ENCODE measurements at places on chromosomes 11 and 22. TPM values are rescaled to one million over a fixed set of nuclear protein-coding genes. Genes with fewer than 3 reads are reported as not detected.

DNA sequence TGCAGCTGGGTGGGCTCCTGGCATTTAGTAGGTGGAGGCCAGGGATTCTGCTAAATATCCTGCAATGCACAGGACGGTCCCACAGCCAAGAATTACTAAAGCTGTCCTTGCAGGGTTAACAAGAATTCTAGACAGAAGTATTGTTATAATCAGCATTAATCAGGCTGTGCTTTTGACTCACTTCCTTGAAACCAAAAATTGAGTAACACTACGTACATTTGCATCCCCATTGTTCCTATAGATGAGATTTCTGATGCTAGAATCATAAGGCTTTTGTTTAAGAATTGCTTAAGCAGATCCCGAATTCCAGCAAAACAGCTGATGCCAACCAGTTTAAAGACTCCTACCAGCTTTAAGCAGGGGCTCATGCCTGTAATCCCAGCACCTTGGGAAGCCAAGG lies 11.4 kb downstream of the SLC6A5 start:
- H3K36me3 ChIP-seq: no peaks in the 10 kb centered on the region
- peaks cover 48% of the 10 kb centered on the region for H3K27me3 ChIP-seq
- H3K4me1 ChIP-seq: peaks cover 8% of the 10 kb centered on the region

- H3K36me3 ChIP-seq: peaks cover 45% of the 10 kb centered on the region
- no peak for DNase-seq
- no peak overlapping the region for H3K4me3 ChIP-seq
- H3K27me3 ChIP-seq: no peaks in the 10 kb centered on the region
- H3K4me1 ChIP-seq: peaks cover 33% of the 10 kb centered on the region
These were observed 7.8 kb downstream of the PRR14L start for GRCh38 chr22:31742115-31742514.

DNA sequence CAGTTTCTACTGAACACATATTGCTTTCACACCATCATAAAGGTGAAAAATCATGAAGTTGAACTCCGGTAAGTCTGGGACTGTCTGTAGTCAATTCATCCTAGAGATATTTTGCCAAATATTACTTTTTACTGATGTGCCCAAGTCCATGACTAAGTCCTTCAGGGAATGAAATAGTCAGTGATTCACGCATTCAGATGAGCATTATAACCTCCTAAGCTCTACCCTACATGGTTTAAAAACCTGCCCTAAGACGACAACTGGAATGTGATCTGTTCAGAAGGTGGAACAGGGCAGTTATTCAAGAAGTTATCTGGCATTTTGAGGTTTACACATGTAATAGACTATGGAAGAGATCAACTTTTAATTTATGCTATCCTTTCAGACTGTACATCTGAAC lies 125.6 kb downstream of the TRPC6 start:
- H3K27me3 ChIP-seq: no peaks in the 10 kb centered on the region
- no peak for DNase-seq
- H3K4me1 ChIP-seq: no peaks in the 10 kb centered on the region
- H3K27ac ChIP-seq: no peak overlapping the region

DNA sequence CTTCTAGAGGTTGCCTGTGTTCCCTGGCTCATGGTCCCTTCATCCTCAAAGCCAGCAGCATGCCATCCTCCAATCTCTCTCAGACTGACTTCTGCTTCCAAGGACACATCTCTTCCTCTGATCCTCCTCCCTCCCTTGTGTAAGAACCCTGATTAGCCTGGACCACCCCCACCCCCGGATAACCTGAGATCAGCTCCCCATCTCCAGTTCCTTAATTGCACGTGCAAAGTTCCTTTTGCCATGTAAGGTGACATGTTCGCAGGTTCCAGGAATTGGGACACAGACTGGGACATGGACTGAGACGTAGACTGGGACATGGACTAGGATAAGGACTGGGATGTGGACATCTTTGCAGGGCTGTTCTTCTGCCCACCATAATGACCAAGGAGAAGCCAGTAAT lies 925.3 kb downstream of the TBC1D22A start:
- no peaks in the 10 kb centered on the region for H3K27me3 ChIP-seq
- no peaks in the 10 kb centered on the region for H3K36me3 ChIP-seq
- H3K27ac ChIP-seq: no peak overlapping the region

GRCh38 chr22:32817137-32817730 lies 15.7 kb downstream of the TIMP3 start:
- H3K27me3 ChIP-seq: peaks cover 2% of the 10 kb centered on the region
- no peaks in the 10 kb centered on the region for H3K4me1 ChIP-seq
- H3K4me3 ChIP-seq: no peak overlapping the region
- no peak for DNase-seq
- no peaks in the 10 kb centered on the region for H3K36me3 ChIP-seq
- H3K27ac ChIP-seq: no peak overlapping the region

DNA sequence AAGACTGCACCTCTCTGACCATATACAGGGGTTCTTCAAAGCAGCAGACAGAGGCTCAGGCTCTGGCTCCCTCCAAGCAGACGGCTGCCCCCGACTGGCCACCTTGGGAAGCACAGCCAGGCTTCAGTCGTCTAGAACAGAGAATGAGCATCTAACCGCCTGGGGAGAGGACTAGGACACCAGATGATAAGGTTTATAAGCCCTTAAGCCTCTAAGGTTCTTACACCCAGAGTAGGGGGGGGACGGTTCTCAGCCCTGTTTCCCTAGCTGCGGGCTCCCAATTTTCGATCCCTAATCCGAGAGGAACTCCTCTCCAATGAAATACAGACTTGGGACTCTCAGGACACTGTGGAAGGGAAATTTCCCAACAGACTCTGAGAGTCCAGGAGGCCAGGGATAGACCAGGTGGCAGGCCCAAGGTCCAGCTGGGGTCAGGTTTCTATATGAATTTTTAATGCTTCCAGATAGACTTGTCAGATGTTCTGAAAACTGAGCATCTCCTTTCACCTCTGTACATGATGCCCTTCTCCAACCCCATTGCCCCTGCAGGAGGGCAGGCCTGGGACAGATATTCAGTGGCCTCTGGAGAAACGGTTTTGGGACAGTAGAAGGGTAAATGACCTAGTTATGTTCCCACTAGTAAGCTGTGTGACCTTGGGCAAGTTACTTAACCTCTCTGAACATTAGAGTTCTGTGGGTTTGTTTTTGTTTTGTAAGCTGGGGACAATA lies 20.2 kb downstream of the RTN4RL2 start:
- peak; percentile 87 for DNase-seq
- H3K36me3 ChIP-seq: peaks cover 10% of the 10 kb centered on the region
- no peak overlapping the region for H3K27ac ChIP-seq
- peaks cover 39% of the 10 kb centered on the region for H3K27me3 ChIP-seq
- peaks cover 27% of the 10 kb centered on the region for H3K4me1 ChIP-seq

GRCh38 chr11:34262531-34263081 lies 95.2 kb downstream of the ABTB2 start:
- H3K27me3 ChIP-seq: peaks cover 10% of the 10 kb centered on the region

- H3K36me3 ChIP-seq: no peaks in the 10 kb centered on the region
- no peaks in the 10 kb centered on the region for H3K4me1 ChIP-seq
- H3K27ac ChIP-seq: no peak overlapping the region
- DNase-seq: no peak
- H3K4me3 ChIP-seq: no peak overlapping the region
- H3K27me3 ChIP-seq: peaks cover 58% of the 10 kb centered on the region
These were observed 44.3 kb downstream of the ZNRF3 start for GRCh38 chr22:28927630-28928029.

- H3K4me1 ChIP-seq: no peaks in the 10 kb centered on the region
- no peak overlapping the region for H3K4me3 ChIP-seq
- peaks cover 7% of the 10 kb centered on the region for H3K27me3 ChIP-seq
- H3K36me3 ChIP-seq: no peaks in the 10 kb centered on the region
- DNase-seq: no peak
These were observed 32.6 kb upstream of the SLC6A5 start for GRCh38 chr11:20566591-20567434.

DNA sequence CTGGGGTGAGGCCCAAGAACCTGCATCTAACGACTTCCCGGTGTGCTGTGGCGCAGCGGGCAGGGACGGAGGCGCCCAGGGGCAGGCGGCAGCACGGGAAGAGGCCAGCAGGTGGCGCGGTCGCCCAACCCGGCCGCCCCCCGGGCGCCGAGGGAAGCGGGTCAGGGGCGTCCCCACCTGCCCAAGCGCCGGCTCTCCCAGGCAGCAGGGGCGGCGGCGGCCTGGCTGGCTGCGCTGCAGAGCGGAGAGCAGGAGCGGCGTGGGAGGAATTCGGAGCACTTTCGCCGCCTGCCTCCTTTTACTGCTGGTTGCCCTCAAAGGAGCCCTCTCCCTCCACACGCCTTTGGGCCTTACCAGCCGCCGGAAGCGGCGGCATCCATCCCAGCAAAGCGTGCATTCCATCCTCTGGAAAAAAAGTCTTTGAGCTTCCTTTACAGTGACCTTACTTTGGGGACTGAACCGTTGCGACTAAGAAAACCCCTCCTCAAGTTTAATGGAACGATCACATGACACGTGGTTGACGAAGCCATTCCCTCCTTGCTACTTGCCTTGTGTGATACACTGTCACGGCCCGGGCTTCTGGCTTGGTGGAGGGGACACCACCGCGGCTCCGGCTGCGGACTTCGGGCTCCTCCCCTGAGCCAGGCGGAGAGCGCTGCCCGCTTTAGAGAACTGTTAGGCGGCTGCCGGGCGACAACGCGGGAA lies 106.8 kb upstream of the CLMP start:
- H3K27me3 ChIP-seq: peaks cover 3% of the 10 kb centered on the region
- H3K4me1 ChIP-seq: peaks cover 41% of the 10 kb centered on the region
- H3K36me3 ChIP-seq: no peaks in the 10 kb centered on the region

GRCh38 chr11:76292583-76293188 lies 86.4 kb upstream of the WNT11 start:
- DNase-seq: no peak
- H3K36me3 ChIP-seq: no peaks in the 10 kb centered on the region
- H3K27me3 ChIP-seq: no peaks in the 10 kb centered on the region
- peaks cover 33% of the 10 kb centered on the region for H3K4me1 ChIP-seq
- peak overlapping the region; percentile 16 for H3K4me3 ChIP-seq

- H3K36me3 ChIP-seq: peaks cover 11% of the 10 kb centered on the region
- no peak overlapping the region for H3K4me3 ChIP-seq
- H3K27ac ChIP-seq: no peak overlapping the region
- no peak for DNase-seq
- no peaks in the 10 kb centered on the region for H3K4me1 ChIP-seq
These were observed 85.1 kb downstream of the CEP164 start for GRCh38 chr11:117412653-117413275.

DNA sequence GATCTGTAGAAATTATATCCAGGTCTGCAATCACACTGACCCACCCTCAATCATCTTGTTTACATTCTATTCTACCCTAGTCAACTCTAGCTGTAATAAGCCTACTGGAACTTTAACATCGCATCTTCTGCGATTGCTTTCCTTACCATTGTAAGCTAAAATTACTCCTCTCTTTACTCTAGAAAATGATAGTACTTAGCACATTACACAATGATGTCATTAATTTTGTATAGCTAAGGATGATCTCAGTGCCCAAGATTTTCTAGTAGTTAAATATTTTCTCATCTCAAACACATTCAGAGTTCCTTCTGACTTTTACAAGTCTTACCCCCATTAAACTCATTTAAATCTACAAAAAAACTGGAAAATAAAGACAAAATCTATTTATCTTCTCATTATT lies 39.6 kb upstream of the CTSC start:
- peaks cover 15% of the 10 kb centered on the region for H3K4me1 ChIP-seq
- no peaks in the 10 kb centered on the region for H3K27me3 ChIP-seq
- no peak for DNase-seq
- peaks cover 12% of the 10 kb centered on the region for H3K36me3 ChIP-seq
- no peak overlapping the region for H3K27ac ChIP-seq

DNA sequence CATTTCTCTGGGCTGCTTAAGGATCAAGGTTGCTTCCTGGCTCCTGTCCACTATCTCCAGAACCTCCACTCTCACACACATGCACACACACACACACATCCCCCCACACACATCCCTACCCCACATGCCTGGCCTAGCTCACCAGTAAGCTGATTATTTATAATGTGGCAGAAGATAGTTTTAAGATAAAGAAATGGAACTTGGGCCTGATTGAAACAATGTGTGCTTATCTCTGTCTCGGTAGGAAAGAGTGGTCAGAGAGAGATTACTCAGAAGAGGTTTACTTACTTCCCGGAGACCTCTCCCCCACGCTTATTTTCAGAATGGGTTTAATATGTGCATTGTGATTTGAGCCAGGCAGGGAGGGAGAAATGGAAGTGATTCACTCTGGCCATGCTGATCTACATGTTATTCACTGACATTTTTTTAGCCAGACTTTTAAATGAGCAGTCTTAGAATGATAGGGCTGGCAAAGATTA lies 422.4 kb downstream of the TENM4 start:
- H3K4me1 ChIP-seq: no peaks in the 10 kb centered on the region
- peaks cover 5% of the 10 kb centered on the region for H3K27me3 ChIP-seq
- H3K36me3 ChIP-seq: no peaks in the 10 kb centered on the region
- no peak overlapping the region for H3K27ac ChIP-seq

GRCh38 chr11:46239801-46240061 lies 37.7 kb upstream of the CREB3L1 start:
- H3K27ac ChIP-seq: no peak overlapping the region
- peaks cover 34% of the 10 kb centered on the region for H3K27me3 ChIP-seq
- no peak for DNase-seq

DNA sequence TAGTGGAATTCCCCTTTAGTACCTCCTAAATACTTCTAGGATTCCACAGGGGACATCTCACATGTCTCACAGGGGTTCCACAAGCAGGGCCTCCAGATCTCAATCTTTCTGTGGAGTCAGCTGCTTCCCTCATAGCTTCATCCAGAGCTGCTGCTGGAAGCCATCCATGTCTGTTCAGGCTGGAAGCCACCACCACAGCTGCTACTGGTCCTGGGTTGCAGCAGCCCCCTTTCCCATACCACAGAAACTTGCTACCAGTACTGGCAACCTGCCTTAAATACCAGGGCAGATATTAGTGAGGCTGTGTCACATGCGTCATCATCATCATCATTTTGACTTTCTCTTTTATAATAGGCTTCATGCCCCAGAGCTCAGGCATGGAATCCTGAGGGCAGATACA lies 242.7 kb upstream of the NCAM1 start:
- peaks cover 3% of the 10 kb centered on the region for H3K27me3 ChIP-seq
- H3K36me3 ChIP-seq: no peaks in the 10 kb centered on the region
- no peaks in the 10 kb centered on the region for H3K4me1 ChIP-seq
- no peak for DNase-seq
- no peak overlapping the region for H3K4me3 ChIP-seq
- H3K27ac ChIP-seq: no peak overlapping the region

DNA sequence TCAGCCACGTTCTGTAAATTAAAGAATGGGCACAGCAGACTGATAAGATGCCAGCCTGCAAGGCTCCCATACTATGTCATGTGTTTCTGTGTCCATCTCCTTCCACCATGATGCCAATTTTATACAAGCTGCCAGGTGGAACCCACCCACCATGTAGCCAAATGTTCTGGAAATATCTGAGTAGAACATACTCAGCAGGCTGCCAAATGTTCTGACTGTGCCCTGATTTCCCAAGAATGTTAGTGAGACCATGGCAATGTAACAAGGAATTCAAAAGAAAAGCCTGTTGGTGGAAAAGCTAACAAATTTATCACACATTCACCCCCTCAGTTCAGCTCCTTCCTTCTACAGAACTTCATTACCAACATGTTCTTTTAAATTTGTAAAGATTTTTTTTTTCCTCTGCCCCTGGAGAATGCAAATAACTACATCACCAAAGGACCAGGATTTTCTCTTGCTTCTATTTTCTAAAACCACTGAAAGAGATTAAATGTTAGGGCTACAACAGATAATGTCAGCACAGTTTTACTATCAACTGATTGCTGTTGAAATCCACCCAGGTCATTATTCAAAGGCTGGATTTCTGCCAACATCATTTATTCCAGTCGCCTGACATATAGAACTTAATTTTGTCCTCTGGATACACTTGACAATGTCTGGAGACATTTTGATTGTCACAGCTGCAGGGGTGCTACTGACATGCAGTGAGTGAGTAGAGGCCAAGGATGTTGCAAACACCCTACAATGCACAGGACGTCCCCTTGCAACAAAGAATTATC lies 3.1 kb downstream of the DMC1 start:
- peaks cover 20% of the 10 kb centered on the region for H3K4me1 ChIP-seq
- no peak for DNase-seq
- H3K36me3 ChIP-seq: peaks cover 5% of the 10 kb centered on the region

Gene E2F8
- total RNA-seq: 44.4 TPM

Gene ENTHD1
- total RNA-seq: not detected

Gene HIC2
- total RNA-seq: 4.1 TPM

Gene AMPD3
- total RNA-seq: 11.9 TPM
